ENCODE measurements at places on chromosomes 3 and 15.

DNA sequence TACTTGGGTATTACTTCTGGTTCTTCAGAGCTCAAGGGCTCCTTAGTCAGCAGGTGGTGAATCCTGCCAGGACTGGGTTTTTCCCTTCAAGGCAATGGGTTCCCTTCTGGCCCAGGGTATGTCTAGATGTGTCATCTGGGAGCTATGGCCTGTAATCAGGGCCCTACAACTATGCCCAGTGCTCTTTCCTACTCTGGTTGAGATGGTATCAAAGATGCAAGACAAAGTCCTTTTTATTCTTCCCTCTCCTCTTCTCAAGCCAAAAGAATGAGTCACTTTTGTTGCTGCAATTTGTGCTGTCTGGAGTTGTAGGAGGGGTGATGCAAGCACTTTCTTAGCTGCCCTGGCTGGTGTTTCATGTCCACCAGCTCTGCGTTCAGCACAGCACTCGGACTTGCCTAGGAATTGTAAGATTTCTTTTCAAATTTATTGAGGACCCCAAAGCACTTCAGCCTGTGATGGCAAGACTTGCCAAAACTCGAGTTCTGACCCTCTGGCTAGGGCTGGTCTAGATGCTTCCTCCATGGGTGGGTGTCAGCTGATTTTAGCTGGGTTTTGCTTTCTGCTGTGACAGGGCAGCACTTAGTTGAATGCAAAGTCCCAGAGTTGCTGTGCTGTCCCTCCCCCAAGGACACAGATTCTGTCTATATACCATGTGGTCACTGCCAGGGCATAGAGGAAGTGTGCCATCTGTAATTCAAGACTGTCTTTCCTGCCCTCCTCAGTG, 129.2 kb upstream of the CBLB start:
- DNase-seq, result peak; percentile 84

DNA sequence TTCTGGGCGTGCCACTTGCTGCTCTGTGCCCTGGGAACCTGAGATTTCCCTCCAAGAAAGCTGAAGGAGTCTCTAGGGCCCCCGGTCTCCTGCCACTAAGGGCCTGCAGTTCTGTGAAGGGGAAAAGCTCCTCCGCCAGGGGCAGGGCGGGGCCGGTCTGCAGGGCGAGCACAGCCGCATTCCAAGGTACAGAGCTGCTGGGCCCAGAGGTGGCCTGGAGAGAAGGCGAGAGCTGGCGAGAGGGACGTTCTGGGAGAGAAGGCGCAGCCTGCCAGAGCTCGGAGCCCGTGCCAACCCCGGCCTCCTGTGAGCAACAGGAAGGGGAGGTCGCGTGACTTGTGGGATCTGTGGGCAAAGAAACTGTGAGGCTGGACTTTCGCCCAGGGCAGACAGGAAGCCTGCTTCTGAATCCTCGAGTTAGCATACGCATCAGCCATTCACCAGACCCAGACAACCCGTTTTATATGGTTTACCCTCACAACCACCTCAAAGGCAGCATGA, 500.4 kb downstream of the SHQ1 start:
- peak; percentile 95 for DNase-seq

- no peak for DNase-seq
Observed at GRCh38 chr3:36993326-36994283, at the start of gene MLH1. TSS of gene MLH1 (plus strand) at chr3:36993518. CDS start at chr3:36993548, 30 bp downstream.

- peak; percentile 18 for DNase-seq
Observed at GRCh38 chr3:195102609-195103467, 168.1 kb downstream of the XXYLT1 start.

DNA sequence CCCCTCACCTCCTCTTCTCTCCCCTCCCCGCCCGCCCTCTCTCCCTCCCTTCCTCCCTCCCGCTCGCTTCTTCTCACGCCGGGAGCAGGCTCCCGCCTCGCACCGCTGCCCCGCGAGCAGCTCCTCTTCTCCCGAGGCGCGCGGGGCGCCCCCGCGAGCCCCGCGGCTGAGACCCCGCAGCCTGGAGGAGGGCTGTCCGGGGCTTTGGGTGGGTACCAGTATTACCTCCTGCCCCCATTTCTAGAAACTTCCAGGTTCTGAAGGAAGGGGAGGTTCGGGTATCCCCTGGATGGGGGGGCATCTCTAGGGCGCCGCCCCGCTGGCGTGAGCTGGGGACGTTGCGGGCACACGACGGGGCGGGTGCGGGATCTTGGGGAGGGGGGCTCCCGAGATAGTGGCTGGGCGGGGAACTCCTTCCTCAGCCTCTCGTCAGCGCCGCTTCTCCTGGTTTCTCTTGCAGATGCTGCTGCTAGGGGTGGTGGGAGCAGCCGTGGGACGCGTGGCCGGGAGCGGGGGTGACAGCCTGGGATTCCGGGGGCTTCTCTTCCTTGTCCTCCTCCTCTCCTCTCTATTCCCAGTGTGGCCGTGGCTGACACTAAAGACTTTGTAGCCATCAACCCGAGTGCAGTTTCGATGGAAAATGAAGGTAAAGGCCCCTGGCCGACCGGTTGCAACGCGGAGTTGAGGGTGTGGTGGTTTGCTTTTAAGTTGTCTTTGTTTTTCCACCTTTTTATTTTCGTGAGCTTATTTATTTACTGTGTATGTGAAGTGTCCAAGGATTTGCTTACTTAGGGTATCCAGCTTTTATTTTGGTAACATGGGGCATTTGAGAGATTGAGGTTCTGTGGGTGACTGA, 474 bp downstream of the ATP2C1 start:
- no peak for DNase-seq
